ENCODE measurements at places on chromosomes 16 and 17.

- DNase-seq: no peak
These were observed 375.3 kb downstream of the WWOX start for GRCh38 chr16:78474762-78475161.

GRCh38 chr17:52271781-52272180 is 113.3 kb upstream of the CA10 start:
- DNase-seq: no peak

GRCh38 chr17:69246202-69246601 is 17.6 kb upstream of the ABCA10 start:
- no peak for DNase-seq

- DNase-seq: no peak
These were observed 13.8 kb downstream of the MLYCD start for GRCh38 chr16:83912519-83913244.

DNA sequence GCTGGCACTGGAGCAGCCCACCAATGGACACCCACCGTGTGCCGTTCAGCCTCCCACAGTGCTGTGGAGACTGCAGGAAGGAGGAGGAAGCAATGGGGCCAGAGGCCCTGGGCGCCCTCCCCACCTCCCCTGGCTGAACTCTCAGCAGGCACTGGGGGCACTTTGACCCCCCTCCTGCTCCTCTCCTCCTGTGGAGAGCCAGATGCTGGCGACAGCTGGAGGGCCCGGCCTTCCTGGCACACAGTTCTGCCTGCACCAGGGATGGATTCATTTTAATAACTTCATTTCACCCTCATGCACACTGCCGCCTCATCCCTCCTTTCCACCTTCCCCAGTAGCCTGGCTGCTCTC is 6.0 kb downstream of the NXPH3 start:
- no peak for DNase-seq
